ENCODE measurements at places on chromosomes 7 and 10.

GRCh38 chr7:2583798-2584580 is 25.2 kb downstream of the IQCE start:
- no peak for DNase-seq

GRCh38 chr10:28684157-28684985 is 7.0 kb downstream of the BAMBI start:
- DNase-seq = no peak

DNA sequence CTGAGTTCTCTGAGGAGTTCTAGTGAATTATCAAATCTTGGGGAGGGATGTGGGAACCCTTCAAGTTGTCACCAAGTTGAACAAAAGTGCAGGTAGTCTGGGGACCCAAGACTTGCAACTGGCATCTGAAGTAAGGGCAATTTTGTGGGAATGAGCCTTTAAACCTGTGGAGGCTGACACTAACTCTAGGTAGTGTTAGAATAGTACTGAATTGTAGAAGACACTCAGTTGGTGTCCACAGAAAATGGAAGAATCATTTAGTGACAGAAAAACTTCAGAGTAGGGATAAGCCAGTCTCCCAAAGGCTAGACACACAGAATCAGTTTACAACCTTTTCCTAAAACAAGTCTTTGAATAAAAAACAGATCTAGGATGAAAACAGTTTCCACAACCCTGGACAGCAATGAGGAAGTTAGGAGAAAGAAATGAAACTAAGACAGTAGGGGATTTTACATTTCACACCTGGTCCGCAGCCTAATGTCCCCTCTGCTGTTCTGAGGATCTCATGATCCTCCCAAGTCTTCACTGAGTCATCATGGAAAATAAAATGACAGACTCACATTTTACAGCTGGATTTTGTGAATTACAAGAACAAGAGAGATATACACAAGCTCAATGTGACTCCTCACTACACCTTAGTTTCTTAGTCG is 23.0 kb upstream of the ING3 start:
- no peak for DNase-seq

- DNase-seq = no peak
Measured at GRCh38 chr10:51875610-51876009, 176.2 kb upstream of the CSTF2T start.

- DNase-seq = no peak
Measured at GRCh38 chr7:120609136-120609753, 248.7 kb downstream of the TSPAN12 start.

DNA sequence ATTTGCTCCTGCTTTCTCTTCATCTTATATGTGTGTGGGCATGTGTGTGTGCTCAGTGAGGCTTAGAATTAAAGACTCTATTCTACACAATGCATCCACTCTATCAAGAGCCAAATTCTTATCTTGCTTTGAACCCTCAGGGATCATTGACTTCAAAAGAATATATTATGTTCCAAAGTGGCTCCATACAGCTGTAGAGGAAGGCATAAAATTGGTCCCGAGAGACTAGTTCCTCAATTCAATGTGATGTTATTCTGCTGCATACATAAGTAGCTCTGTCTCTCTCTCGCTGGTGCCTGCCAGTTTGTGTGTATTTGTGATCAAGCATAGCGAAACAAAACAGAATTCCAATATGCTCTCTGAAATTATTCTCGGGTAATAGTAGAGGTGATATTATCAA is 997.9 kb upstream of the POT1 start:
- DNase-seq = no peak
